M059J (cell line): ENCODE measurements at places on chromosomes 2 and 18. TPM values are rescaled to one million over a fixed set of nuclear protein-coding genes. Genes with fewer than 3 reads are reported as not detected.

GRCh38 chr2:120606931-120607330 is 128.7 kb upstream of the GLI2 start:
- no peak for DNase-seq

- DNase-seq, result peak; percentile 93
These were observed 179.3 kb downstream of the GLI2 start for GRCh38 chr2:120914839-120915521.

DNA sequence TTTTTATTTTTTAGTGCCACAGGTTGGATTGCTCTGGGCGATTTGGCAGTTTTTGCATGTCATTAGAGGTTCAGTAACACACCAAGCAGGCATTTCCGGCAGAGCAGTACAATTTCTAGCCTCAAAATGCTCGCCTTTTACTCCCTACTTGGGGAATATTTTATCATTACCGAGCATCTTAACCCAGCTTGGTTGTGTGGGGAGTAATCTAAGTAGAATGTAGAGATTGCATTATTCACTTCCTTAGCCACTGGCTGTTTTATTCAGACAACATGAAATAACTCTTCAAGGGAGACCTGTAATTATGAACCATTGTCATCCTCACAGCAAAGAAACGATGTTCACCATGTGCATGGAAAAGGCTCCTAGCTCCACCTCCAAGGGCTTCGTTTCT is 13.1 kb downstream of the GRP start:
- DNase-seq, result peak; percentile 94

GRCh38 chr2:48072583-48072982 is 166.3 kb upstream of the FBXO11 start:
- no peak for DNase-seq

GRCh38 chr18:70234667-70235459 is 29.4 kb upstream of the RTTN start:
- peak; percentile 80 for DNase-seq

GRCh38 chr2:193743089-193743488 is 1548.4 kb upstream of the TMEFF2 start:
- no peak for DNase-seq

DNA sequence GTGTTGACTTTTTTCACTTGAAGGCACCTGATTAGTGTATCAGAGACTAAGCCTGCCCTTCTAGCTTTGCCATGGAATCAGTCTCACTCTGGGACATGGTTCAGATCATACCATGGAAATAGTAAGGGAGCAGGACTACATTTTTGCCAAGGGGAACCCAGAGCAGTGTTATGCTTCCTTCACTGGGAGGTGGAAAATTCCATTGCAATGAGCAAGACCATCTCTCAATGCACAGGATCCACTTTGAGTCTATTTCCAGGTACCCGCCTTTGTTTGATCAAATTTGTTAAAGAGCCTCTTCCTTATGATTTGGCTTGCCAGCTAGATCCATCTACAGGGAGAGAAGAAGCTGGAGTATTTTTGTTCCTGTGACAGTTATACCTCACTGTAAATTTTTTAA is 395.8 kb downstream of the MTX2 start:
- no peak for DNase-seq

DNA sequence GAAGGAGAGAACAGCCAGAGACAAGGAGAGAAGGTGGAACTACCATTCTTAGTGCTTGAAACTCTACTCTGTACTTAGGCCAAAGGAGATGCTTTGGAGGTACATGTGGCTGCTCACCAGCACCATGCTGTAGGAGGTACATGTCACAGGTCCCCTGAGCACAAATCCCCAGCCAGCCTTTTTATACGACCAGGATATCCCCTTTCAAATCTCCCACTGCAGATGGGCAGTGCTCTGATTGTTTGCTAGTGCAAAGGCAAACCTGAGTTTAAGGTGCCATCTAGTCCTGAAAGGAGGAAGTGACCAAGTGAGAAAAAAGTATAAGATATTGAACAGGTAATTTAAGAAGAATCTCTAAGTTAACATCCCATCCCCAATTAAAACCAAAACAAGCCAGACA is 17.1 kb upstream of the TTC21B start:
- no peak for DNase-seq

DNA sequence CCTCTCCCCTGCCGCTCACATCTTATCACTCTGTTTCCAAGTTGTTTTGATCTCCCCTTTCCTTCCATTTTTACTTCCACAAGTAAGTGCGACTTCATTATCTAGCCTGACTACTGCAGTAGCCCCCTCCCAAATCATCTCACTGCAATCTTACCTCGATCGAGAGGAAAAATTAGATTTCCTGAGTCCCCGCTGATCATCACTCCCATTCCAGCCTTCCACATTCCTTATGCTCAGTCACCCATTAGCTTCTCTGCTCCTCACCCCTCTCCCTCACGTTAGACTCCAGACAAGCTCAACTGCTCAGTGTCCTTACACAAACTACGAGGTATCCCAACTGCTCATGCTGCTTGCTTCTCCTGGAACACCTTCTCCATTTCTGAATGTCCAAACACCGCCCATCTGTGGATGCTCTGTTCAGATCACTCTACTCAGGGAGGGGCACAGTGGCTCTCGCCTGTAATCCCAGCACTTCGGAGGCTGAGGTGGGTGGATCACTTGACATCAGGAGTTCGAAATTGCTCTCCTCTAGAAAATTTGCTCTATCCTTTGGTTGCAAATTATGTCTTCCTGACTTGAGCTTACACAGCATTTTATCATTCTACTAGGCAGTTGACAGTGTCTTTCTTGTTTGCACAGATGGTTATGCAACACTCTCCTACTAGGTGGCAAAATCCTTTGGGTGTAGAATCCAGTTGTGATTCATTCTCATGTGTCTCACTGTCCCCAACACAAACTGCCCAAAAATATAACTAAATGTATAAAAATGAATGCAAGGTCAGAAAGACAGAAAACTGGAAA is 96.5 kb downstream of the INO80D start:
- DNase-seq, result no peak

- peak; percentile 90 for DNase-seq
These were observed 44.9 kb downstream of the RBBP8 start for GRCh38 chr18:22977847-22978701.

Gene RAB6C
- 0.02 TPM in 1 of 2 replicates, not detected in the other for total RNA-seq

Gene UBE2F
- total RNA-seq, result 86.9 and 99.0 TPM in 2 replicates

Gene TMEM37
- not detected in 2 replicates for total RNA-seq

Gene CNNM3
- total RNA-seq, result 5.9 and 6.1 TPM in 2 replicates

Gene CELF4
- total RNA-seq, result not detected in 2 replicates

Gene RRM2
- total RNA-seq, result 110 and 170 TPM in 2 replicates
